ENCODE measurements at places on chromosomes 2 and 18. TPM values are rescaled to one million over a fixed set of nuclear protein-coding genes. Genes with fewer than 3 reads are reported as not detected.

DNA sequence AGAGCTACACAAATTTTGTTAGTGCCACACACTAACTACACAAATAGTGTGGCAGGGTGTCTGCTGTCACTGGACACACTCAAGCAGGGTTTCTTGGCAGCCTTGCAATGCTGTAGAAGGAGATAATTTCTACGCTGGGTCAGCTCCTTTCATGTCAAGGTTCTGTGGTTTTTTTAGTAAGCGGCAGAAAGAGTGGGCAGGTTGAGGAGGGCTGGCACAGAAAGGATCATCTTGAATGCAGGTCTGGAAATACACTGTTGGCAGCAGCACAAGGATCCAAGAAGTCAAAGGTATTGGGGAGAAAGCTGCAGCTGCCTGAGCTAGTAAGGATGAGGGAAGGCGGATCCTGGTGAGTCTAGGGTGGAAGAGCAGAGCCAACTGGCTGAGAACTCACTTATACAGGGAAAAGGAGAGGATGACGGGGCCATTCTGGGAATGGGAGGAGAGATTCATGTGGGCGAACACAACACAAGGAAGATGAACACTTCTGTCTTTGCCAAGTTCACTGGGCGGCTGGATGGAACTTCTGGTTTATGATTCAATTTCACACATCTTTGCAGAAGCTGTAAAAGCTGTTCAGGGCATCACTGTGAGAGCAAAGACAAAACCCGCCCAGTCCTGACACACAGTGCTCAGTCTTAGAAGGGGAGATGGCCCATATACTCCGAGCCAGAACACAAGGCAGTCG lies 16.9 kb upstream of the CYRIA start:
- DNase-seq = no peak

The UPP2 gene
- total RNA-seq = not detected

DNA sequence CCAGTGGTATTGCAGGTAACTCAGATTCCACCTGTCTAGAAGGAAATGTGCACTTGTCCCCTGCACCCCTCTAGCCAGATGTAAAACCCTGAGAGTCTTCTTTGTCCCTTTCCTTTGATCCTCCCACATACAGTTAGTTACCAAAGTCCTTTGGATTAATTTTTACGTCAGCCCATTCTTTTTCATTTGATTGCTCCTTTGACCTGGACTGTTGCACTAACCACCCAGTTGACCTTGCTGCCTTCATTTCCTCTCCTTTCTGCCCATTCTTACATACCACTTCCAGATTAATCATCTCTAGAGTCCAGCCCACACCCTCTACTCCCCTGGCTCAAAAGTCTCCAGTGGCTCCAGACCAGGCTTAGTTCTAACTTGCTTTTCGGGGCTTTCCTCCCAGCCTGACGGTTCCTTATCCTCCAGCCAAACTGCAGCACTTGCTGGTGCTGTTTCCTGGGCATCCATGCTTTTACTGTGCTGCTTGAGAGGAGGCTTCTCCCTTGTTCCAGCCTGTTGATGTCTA lies 99.3 kb downstream of the SPTBN1 start:
- no peak for DNase-seq

DNA sequence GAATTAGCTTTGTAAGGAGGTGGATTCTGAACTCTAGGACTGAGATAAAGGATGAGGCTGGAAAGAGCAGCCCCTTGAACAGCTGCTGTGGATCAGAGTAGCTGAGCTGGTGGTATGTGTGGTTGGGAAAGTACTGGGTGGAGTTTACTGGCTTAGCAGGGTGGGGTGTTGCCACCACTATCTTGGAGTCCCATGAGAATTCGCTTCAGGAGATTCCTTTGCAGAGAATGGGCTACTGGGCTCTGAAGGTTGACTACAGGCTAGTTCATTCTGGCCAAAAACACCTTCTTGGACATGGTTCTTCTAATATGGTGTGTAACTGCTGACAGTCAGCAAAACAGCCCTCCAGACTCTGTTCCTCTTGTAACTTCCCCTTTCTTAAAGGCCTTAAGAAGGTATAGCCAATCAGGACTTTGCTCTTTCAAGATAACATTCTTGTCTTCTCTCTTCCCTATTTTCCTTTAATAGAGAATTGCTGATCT lies 52.7 kb downstream of the TET3 start:
- no peak for DNase-seq

The WNT6 gene
- 6.2 TPM for total RNA-seq

- no peak for DNase-seq
Observed at GRCh38 chr2:30195016-30195415, 36.3 kb upstream of the LBH start.
